ENCODE measurements at places on chromosomes 2 and 18.

GRCh38 chr2:69138793-69139459, 125.9 kb downstream of the ANTXR1 start:
- DNase-seq: no peak

DNA sequence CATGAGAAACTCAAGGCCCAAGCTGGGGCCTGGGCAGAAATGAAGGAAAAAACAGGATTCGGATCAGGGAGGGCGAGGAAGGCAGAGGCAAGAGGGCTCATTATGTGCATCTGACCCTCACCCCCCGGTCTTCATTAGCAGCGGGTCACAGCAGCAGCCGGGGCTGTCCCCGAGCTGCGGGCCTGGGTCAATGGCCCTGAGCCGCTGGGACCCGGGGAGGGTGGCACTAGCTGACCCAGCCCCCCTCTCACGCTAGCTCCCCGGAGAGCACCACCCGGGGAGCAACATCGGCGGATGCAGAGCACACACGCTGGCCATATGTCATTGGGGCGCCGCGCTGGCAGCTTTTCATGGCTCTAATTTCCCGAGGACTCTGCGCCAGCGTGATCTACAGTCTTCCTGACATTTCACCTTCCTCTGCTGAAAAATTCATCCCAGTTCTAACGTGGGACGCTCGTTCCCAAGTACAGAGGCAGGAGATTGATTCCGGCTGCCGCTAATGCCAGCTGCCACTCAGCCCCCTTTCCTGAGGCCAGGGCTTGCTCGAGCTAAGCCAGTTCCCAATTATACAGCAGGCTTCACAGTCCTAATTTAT, 63.7 kb downstream of the EIPR1 start:
- DNase-seq: no peak

DNA sequence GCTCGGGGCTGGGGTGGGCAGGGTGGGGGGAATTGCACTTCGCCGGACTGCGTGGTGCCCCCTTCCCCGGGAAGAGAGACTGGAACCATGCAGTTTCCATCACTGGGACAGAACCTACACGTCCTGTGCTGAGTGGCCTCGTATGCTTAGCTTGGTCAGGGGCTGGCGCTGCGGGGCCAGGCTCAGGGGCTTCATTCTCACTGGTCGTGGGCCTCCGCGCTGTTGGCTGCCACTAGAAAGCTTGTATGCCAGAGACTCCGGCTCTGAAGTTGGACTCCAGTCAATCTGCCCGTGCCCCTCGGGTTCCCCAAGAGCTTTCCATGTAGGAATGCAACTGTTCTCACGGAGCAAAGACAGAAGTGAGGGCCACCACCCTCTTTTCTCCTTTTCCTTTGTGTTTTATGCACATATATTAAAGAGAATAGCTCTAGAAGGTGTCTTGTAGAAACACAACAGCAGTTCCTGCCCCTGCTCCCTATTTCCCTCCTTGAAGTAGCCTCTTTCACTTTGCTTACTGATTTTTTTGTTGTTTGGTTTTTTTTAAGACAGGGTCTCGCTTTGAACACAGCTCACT, 64.0 kb upstream of the YWHAQ start:
- no peak for DNase-seq

GRCh38 chr18:56329536-56329935, 308.9 kb downstream of the TXNL1 start:
- no peak for DNase-seq

DNA sequence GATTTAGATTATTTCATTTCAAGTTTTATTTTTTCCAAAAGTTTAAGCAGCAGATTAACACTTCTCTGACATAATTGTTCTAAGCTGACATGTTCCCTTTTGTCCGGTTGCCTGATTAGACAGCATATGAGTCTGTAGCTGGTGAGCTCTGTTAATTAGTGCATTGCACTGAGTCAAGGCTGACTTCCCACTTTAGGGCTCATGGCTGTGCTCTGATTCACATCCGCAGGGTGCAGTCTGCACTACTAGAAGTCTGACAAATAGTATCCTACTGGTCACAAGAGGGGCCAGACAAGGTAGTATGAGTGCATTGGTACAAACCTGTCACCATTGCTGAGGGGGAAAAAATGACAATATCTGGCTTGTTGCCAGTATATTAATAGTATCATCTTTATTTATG, 443.9 kb upstream of the ZNF804A start:
- DNase-seq: no peak

DNA sequence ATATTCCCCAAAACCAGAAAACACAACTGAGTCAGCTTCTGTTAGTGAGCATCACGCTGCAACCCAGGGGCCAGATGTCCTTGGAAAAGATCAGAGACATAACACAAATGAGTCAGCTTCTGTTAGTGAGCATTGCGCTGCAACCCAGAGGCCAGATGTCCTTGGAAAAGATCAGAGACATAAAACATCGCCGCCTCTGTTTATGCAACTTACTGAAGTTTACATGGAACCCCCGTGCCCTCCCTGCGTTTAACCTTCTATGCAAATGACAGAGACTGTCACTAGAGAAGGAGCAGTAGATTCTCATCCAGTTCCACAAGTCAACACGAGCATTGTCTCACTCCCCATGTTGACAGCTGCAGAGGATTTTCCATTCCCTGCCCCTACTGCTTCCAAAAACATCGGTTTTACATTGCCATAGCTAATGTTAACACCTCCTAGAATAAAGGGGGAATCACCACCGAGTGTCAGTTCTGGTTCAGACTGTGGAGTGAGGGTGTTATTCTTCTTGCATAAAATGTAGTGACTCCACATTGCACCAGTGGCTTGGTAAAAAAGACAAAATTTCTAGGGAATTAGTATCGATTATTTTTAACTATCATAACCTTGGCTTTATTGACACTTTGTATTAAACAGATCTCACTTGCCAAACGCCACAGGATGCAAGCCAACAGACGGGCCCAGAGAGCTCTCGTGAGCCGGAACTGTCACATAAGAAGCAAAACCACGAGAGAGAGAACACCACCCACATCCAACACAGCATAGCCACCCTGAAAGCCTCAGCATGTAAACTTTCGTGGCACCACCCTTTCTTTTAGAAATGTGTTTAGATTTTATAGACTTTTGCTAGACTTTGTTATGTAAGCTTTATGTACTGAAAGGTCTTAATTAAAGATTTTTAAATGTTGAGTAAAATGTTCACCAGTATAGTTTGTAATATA, 87.7 kb downstream of the SH3YL1 start:
- DNase-seq: no peak

- DNase-seq: no peak
Observed at GRCh38 chr18:34729264-34729663, 19.2 kb downstream of the DTNA start.

DNA sequence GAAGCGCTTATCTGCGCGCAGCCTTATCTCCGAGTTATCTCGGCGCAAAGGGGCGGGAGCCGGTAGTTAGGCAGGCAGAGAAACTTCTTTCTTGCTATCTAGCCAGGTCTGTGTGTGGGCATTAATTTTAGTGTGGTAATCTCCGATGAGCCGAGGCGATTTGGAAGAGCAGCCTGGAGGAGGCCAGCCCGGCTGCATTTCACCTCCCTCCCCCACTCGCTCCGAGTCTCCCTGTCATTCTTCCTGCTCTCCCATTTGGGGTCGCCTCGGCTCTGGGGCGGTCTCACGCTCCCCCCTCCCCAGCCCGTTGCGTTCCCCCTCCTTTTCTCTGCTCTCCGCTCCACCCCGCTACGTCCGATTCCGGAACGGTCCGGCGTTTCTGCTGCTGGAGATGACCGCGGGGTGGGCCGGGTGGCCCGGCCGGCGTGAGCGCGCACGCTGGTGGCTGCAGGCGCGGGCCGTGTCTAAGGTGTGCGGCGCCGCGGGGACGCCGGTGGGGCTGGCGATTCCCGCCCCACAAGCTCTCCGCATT, 566 bp downstream of the GATA6 start:
- no peak for DNase-seq

DNA sequence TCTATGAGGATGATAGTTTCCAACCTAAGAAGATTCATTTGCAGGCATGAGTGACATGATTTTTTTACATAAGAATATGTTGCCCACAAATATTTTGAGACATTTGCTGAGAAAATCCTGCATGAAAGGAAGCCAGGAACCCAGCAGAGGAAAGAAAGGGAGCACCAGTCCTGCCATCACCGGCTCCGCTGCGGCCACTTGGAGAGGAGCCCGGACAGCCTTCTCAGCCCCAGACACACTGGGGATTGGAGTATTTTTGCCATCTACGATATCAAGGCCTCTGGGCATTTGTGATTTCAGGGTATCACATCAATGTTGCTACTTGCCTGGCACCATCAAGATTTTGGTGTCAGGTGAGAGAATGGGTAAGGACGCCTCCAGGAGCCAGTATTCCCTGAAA, 228.3 kb downstream of the PTGR3 start:
- no peak for DNase-seq

- no peak for DNase-seq
Observed at GRCh38 chr18:12518832-12519531, 111.3 kb downstream of the PRELID3A start.

- no peak for DNase-seq
Observed at GRCh38 chr18:74507927-74508326, 11.8 kb downstream of the CNDP2 start.

- no peak for DNase-seq
Observed at GRCh38 chr2:140108706-140109475, 1328.7 kb upstream of the NXPH2 start.

DNA sequence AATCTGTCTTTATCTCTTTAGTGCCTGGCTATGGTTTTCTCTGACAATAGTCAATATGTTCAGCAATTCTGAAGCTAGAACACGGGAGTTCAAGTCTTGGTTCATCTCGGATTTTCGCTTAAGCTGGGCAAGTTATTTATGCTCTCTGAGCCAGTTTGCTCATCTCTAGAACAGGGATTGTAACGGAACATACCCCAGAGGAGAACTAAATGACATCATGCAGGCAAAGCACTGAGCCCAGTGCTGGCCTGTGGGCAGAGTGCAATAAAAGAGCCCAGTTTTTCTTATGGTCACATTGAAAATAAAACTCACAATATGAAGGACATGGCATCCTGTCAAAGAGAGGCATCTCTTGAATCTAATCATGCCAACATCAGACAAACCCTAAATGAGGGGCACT, 143.9 kb downstream of the ZBTB7C start:
- no peak for DNase-seq

GRCh38 chr2:73701968-73702665, 35.0 kb downstream of the TPRKB start:
- no peak for DNase-seq
